MV-4-11 (cell line): ENCODE measurements at places on chromosomes 6 and 20.
A peak's percentile ranks its signal among the peaks of the same experiment; 100 is the strongest.

DNA sequence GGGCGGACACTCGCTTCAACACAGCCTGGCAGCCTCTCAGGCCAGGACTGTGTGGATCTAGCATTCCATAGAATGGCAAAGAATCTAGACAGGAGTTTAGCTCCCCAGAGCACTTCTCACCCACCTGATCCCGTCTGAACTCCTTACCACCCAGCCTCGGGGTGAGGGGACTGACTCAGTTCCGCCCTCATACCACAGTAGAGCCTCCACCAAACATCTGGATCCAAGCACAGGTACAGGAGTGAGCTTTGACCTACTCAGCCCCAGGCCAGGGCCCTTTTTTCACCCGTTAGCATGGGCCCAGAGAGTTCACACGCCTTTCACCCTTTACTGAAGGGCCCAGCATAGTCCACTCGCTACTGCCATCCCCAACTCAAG lies 715 bp downstream of the PSMF1 start:
- DNase-seq: no peak

GRCh38 chr6:117477988-117478852 lies 4.3 kb upstream of the DCBLD1 start:
- DNase-seq: peak; percentile 54

- no peak for DNase-seq
These were observed 13.4 kb downstream of the CASP8AP2 start for GRCh38 chr6:89843070-89843469.

GRCh38 chr6:15264902-15265761 lies 19.3 kb downstream of the JARID2 start:
- no peak for DNase-seq

GRCh38 chr6:99458319-99458718 lies 33.2 kb upstream of the PNISR start:
- peak; percentile 13 for DNase-seq

DNA sequence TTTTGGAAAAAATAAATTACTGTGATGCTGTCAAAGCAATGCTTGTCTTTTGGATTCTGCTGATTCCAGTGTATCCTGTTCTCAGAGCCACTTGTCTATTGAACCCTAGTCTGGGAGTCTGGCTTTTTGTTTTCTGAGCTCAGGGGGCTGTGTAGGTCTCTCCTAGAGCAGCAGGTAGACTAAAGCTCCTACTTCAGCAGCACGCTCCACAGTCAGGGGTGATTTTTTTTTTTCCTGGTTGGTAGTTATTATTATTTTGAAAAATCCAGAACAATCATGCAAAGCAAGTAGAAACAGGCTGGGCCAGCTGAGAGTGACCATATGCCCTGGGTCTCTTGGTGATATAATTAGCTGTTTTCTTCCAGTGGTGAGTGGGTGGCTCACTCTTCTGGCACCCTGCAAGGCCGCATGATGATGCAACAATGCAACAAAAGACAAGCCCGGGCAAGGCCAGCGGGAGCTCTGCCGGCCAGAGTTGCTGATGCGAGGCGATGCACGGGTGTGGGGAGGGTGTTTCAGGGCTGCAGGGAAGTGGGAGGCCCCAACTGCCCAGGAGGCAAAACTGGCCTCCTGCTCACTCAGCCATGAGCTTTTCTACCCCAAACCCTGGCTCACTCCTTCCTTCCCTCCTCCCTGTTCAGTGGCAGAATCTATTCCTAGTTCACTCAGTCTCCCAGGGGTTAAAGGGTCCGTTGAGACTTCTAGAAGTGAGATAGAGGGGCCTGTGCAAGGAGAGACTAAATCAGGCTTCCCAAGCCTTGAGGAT lies 11.5 kb upstream of the CDKN1A start:
- DNase-seq: peak; percentile 96

- DNase-seq: peak; percentile 74
These were observed 231.3 kb downstream of the TFAP2C start for GRCh38 chr20:56860413-56860812.

DNA sequence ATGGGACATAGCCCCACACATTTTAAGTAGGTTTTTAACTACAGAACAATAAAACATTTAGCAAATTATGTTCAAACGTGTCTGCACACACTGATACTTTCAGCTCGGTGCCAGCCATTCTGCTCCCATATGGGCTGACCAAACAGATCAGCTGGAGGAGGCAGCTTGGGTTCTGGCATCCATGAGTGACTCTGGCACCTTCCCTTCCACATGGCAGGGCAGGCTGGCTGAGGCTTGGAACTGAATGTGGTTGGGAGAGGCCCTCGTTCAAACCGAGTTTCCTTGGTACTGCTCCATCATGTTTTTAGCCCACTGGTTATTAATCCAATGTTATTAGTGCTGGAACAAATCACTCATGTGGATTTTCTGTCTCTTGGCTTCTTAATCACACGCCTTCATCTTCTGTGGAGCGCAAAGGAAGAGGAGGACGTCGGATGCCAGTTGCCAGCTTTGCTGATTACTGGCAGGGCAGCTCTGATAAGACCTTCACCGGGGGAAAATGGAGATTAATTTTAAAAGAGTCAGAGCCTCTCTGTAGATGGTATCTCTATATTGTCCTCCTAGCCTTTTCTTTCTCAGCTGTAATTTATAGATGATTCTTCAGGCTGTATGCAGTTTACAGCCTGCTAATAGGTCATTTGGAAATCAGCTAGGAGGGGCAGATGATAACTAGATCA lies 93.1 kb upstream of the TIAM2 start:
- DNase-seq: no peak

GRCh38 chr20:44643596-44644229 lies 7.8 kb downstream of the ADA start:
- peak; percentile 73 for DNase-seq

- no peak for DNase-seq
These were observed 10.9 kb upstream of the GLP1R start for GRCh38 chr6:39037707-39038106.

- DNase-seq: no peak
These were observed 63.3 kb upstream of the PRDM1 start for GRCh38 chr6:106022801-106023200.
